ENCODE measurements at places on chromosomes 16 and 17. TPM values are rescaled to one million over a fixed set of nuclear protein-coding genes. Genes with fewer than 3 reads are reported as not detected.

GRCh38 chr16:16027728-16028310, 78.4 kb downstream of the ABCC1 start:
- no peak for DNase-seq

DNA sequence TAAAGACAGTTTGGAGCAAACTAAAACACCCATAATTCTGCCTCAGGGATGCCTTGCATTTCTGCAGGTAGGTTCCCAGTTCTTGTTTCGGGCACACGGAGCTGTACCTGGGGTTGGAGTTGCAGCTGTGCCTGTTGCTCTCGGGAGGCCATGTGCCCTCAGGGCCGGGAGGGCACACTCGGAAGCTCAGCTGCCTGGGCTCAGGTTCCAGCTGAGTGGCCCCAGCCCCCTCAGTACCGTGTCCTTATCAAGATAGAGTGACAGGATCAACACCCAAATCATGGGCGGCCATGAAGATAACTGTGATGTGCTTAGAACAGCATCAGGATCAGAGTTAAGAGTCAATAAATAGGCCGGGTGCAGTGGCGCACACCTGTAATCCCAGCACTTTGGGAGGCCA, 107.9 kb downstream of the SNX29 start:
- no peak for DNase-seq

Gene EPX
- not detected for total RNA-seq

- DNase-seq = no peak
Observed at GRCh38 chr17:39738568-39738901, 797 bp downstream of the GRB7 start.

- peak; percentile 99 for DNase-seq
Observed at GRCh38 chr16:70715055-70715858, 29.4 kb upstream of the MTSS2 start.

DNA sequence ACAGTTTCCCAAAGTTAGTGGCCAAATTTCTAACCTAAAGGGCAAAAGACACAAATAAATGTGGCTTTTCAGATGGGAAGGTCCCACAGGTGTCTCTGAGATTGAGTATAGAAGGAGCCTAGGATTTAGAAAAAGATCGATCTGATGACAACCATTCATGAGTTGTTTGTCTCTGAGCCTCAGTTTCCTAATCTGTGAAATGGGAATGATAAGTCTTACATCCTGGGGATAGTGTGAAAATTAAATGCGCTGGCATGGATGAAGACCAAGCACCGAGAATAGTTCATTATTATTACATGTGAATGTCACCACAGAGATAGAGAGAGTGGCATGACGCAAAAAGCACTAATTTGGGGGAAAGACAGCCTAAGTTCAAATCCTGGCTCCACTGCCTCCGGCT, 7.2 kb downstream of the CDH5 start:
- DNase-seq = no peak

GRCh38 chr16:12546918-12547607, 256.6 kb downstream of the CPPED1 start:
- DNase-seq = no peak

- DNase-seq = peak; percentile 75
Observed at GRCh38 chr17:43769859-43770258, 8.9 kb downstream of the DUSP3 start.

DNA sequence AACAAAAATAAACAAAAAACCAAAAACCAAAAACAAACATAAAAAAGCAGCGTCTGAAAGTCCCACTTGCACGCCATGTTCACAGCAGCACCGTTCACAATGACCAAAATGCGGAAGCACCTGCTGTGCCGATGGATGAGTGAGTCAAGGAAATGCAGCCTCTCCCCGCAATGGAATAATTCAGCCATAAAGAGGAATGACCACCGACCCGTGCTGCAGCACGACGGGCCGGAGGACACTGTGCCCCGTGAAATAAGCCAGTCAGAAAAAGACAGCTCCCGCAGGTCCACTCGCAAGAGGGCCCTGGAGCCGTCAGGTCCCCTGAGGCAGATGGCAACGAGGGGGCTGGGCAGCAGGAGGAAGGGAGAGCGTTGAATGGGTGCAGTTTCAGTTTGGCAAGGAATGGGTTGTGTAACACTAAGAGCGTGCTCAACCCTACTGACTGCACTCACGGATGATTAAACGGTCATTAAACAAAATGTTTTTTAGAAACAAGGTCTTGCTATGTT, 5.1 kb downstream of the CLCN7 start:
- DNase-seq = no peak

DNA sequence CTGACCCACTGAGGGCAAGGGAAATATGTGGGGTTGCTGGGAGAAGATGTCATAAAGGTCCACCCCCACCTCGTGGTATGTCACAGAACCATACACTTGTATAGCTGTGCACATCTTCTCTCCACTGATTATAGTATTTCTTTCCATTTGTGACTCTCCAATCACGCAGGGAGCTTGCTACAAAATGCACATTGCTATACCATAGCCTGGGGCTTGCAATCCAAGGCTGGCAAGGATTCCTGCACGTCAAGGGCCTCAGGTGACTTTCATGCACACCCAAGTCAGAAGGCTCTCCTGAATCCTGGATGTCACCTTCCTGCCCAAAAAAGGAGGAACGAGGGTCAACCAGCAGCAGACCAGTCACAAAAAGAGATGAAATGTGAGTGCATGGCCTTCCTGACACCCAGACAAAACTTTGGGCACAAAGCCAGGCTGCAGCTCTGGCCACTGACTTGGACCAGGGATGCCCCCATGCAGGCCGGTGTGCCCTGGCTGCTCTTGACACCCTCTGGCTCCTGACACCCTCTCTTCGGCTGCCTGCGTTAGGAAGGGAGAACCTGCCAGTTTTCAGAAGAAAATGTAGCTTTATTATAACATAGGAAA, 12.1 kb downstream of the TBC1D26 start:
- DNase-seq = no peak

DNA sequence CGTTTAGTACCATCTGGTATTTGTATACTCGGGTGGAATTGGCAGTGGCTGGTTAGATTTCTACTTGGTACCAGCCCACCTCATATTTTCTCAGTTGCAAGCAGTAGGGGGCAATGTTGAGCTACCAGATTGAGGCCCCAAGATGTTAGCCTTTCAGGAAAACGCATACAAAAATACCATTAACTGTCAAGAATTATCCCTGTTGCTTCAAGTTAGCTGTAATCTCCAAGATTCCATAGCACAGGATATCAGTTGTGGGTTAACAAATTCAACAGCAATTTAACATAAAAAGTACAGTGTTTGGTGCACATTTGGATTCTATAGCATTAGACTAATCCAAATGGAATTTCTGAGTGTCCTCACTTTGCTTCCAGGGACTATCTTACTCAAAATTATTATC, 188.2 kb downstream of the FTO start:
- peak; percentile 43 for DNase-seq

Gene TEDC2
- total RNA-seq = 3.5 TPM

- DNase-seq = no peak
Observed at GRCh38 chr16:11743308-11744074, 834 bp upstream of the TXNDC11 start.

DNA sequence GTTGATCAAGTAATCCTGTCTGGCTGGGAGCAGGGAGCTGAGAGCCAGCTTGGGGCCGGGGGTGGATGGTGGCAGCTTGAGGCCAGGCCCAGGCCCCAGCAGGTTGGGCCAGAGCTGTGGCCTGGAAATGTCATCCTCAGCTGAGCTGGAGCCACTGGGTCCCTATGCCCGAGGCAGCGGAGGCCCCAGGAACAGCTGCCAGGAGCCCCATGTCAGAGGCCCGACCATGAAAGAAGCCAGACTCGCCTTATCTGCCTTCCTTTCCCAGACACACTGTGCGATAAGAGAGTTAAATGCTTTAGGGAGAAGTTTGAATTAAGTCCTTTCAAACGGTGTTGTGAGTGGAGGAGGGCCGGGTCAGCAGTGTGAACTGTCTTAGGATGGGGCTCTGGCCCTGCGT, 3.5 kb downstream of the SMTNL2 start:
- DNase-seq = peak; percentile 79

Data from osteoblast (primary cell).